ENCODE measurements at places on chromosomes 2 and 18.
A peak's percentile ranks its signal among the peaks of the same experiment; 100 is the strongest.

DNA sequence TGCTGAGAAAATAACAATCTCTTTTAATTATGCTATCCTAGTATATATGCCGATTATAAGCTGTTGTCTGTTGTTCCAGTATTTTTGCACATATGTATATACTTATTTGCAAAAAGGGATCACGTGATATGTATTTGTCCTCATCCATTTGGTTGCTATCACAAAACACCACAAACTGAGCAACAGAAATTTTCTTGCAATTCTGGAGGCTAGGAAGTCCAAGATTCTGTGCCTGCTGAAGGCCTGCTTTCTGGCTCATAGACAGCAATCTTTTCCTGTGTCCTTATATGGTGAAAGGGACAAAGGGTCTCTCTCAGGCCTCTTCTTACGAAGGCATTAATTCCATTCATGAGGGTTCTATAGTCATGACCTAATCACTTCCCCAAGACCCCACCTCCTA, 186.5 kb downstream of the LPIN1 start:
- no peak for DNase-seq

- DNase-seq, result no peak
Observed at GRCh38 chr2:77487074-77487803, 34.9 kb downstream of the LRRTM4 start.

GRCh38 chr2:66436581-66437001, 1.7 kb downstream of the MEIS1 start:
- no peak for DNase-seq

DNA sequence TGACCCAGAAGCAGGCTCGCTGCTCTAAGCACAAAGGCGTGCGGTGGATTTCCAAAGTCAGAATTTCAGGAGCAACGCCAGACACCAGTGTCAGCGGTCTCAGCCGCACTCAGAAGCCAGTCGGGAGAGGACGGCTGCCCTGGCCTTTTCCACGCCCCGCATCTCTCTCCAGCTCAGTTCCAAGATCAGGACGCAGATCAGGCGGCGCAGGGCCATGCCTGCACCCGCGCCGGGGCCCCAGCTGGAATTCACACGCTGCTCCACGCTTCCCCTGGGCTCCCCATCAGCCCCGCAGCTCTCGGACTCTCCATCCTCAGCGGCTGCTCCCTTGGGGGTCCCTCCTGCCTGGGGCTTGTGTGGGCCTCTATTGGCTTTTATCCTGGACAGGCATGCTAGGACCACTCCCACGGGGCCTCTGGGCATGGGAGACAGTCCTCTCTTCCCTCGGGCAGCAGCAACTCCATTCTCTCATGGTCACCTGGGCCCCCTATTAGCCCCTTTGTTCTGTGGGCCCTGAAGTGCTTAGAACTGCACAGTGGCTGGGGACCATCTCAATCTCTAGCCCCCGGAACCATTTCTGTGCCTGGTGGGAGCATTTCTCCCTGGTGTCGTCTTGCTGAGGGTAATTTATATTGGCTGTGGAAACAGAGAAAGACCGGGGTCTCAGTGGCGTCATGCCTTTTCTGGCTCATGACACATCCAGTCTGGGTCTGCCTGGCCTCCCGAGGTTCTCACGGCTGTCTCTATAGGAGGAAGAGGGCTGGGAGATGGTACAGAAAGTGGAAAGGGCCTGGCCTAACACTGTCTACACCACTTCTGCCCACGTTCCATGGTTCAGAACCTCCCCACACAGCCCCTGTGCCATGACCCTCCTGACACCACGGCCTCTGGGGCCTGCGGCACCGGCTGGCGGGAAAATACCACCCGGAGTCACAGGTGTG, 14.9 kb upstream of the TMEM18 start:
- no peak for DNase-seq

DNA sequence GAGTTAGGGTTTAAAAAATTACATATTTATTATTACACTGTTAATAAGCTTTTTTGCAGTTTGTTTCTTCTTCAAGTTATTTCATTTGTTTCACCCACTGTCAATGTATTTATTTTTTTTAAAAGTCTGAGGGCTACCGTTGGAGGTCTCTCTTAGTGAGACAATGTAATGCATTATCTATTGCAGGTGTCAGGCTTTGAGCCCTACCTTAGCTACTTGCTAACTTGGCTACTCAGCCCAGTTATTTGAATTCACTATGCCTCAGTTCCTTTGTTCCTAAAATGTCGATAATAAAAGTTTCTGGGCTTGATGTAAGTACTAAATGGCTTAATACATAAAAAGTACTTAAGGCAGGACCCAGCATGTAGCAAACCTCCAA, 458 bp upstream of the TFPI start:
- DNase-seq, result no peak

DNA sequence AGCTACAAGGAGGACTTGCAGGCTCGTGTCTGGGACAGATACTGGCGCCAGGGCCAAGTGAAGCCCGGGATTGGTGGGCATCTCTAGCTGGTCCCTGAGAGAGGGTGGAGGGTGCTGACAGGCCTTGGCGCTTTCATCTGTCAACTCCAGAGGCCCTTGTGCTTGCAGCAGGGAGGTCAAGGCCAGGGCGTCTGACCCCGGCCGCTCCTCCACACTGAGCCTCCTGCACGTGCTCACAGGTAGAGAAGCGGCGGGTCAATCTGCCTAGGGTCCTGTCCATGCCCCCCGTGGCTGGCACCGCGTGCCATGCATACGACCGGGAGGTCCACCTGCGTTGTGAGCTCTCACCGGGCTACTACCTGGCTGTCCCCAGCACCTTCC, 9.5 kb downstream of the CAPN10 start:
- no peak for DNase-seq

DNA sequence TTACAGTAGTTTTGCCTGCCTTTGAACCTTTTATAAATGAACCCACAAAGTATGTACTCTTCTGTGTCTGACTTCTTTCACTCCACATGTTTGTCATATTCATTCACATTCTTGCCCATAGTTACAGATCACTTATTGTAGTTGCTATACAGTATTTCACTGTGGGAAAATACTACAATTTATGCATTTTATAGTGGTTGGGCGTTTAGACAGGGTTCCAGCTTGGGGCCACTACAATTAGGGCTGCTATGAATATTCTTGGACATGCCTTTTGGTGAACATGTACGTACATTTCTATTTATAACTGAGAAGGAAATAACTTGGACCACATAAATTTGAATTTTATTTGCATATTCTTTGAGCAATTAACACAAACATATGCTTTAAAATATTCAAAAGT, 15.4 kb upstream of the PMAIP1 start:
- DNase-seq, result no peak

GRCh38 chr18:21958707-21959450, 210.5 kb upstream of the GATA6 start:
- DNase-seq, result no peak

- DNase-seq, result no peak
Observed at GRCh38 chr2:180144338-180144813, 137.3 kb upstream of the CWC22 start.

DNA sequence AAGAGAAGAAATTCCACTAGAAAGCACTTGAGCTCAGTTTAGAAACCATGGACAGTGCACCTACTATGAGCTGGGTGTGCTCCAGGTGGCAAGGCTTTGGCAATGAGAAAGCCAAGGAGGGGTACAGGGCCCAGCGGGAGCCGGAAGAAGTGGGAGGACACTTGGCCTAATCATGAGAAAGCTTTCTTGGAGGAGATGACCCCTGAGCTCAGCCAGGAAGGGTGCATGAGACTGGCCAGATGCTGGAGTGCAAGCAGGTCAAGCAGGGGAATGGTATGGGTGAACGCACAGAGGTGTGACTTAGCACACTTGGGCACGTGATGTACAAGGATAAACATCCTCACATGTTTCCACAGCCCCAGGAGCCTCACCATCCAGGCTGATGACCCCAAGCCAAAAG, 97.2 kb upstream of the GLI2 start:
- DNase-seq, result no peak

GRCh38 chr18:24930971-24931370, 421.0 kb downstream of the ZNF521 start:
- DNase-seq, result no peak

DNA sequence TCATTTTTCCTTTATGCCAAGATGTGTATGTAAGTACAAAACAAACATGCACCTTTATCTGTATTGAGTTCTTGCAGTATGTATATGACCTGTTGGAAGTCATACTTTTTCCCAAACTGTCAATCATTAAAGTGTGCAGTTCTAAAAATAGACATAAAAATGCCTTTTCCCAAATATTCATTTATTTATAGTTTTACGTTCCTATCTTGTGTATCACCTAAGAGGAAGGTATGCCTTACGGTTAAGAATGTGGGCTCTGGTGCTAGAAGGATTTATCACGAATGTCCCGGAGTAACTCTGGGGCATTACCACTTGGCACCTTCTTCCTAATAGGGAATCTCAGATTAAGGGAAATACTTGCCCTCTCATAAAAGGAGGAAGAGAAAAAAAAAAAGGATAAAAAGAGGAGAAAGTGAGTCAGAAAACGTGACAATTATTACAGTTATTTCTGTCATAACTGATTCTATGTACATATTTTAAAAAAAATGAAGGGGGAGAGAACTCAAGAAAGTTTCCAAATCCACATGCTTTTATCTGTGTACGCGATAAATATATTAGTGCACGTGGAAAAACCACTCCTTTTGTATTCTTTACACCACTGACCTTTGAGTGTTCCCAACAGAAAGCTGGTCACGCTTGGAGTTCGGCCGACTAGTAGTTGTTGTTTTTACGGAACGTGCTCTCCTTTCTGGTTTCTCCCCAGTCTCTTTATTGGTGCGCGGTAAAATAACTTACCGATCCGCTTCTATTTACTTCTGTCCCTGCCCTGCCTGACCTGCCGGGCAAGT, 721 bp downstream of the MCEE start:
- peak; percentile 67 for DNase-seq
